ENCODE measurements at places on chromosomes 7 and 10.

GRCh38 chr10:35211390-35211789 lies 84.7 kb downstream of the CREM start:
- DNase-seq = no peak

GRCh38 chr10:33201971-33202370 lies 132.5 kb downstream of the NRP1 start:
- no peak for DNase-seq

GRCh38 chr10:66538371-66538770 lies 387.5 kb upstream of the LRRTM3 start:
- DNase-seq = no peak

GRCh38 chr10:95355301-95355700 lies 64.5 kb upstream of the PDLIM1 start:
- no peak for DNase-seq

- DNase-seq = no peak
Measured at GRCh38 chr10:2111965-2112364, 374.6 kb upstream of the ADARB2 start.

DNA sequence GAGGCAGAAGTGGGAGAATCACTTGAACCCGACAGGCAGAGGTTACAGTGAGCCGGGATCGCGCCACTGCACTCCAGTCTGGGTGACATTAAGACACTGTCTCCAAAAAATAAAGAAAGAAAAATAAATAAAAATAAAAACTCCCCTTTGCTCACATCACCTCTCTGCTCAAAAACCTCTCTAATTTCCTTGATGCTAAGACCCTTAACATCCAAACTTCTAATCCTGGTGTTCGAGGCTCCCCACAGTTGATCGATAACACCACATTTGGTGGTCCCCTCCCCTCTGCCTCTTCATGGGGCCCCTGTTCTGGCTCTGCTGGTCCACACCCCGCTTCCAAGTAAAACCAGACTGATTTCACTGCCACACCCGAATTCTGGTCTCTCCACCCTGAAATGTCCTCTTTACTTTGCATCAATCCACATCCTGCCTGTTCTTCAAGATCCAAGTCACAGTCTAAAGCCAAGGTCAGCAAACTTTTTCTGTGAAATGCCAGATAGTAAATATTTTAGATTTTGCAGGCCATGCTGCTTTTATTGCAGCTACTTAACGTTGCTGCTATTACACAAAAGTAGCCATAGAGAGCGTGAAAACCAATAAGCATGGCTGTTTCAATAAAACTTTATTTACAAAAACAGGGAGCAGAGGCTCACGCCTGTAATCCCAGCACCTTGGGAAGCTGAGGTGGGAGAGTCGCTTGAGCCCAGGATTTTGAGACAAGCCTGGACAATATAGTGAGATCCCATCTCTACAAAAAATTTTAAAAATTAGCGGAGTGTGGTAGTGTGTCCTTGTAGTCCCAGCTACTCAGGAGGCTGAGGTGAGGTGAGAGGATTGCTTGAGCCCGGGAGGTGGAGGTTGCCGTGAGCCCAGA lies 11.8 kb downstream of the MOSPD3 start:
- DNase-seq = no peak

DNA sequence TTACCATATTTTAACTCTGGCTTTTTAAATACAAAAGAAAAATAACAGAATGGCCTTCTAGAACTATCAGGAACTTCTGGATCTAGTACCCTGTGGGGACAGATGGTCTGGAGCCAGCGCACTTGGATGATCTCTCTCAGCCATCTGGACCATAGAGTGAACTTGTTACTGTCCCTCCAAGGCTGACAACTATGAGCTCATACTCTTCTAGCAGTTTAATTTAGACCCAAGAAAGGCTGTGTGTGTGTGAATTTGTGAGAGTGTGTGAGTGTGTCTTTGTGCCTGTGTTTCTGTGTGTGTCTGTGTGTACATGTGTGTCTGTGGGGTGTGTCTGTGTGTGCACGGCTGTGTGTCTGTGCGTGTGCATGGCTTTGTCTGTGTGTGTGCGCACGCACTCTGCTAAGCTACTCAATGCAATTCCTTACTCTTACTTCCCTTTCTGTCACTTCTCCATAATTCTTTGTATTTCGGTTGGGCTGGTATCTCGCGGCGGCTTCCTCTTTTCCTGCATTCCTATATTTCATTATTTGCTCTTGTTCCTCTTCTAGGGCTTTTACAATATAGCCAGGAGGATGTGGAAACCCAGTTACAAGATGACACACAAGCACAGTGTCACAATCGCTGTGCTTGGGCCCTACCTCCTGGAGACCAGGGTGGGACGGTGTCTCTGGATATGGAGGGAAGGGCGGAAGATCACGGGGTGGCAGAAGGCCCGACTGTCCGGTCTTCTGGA lies 51.9 kb downstream of the IKZF1 start:
- no peak for DNase-seq

GRCh38 chr10:92640107-92640506 lies 47.2 kb downstream of the KIF11 start:
- no peak for DNase-seq

GRCh38 chr10:80409121-80409520 lies 770 bp downstream of the PRXL2A start:
- DNase-seq = no peak

DNA sequence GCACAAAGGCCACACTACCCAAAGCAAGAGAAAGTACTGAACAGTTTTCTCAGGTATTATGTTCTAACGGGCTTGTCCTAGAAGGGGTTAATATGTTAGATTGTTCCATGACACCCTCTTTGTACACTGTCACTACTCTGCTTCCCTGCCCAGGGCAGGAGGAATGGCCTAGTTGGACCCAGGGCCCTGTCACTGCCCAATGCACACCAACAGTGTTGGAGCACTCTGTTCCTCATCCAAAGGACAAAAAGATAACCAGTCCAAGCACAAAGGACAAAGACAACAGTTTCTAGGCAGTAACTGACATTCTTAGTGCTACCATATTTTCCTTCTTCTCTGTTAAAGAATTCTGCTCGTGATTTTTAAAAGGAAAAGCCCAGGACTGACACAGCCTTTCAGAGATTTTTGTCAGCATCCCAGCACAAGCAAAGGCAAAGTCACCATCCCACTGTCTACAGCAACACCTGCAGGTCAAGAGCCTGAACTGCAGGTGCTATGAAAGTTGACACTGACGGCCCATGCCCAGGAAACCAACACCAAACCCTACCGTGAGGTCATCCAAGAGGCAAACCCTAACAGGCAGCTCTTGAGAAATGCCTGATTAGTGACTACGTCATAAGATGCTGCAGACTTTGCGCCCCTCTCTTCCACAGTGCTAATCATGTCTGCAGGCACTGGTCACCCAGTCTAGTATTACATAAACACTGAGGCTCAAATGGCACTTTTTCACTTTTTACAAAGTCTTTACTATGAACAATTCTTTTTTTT lies 13.2 kb downstream of the NUDCD3 start:
- peak; percentile 77 for DNase-seq

DNA sequence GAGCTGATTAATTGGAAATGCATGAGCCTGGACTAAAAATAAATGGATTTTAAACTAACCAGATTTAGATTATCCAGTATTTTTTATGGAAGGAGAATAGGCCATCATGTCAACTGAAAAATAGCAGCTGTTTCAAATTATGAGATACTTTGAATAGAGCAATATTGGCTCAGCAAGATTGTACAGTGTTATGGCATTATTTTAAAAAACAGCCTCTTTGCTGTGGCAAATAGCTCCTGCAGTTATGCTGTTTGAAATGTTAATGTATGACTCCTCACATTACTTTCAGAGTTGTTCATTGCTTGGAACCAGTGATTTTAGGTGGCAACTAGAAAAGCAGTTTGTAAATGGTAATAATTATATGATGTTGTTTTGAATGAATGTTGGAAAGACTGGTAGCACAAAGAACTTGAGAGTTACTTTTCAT lies 244.5 kb downstream of the KIAA1217 start:
- no peak for DNase-seq

- DNase-seq = no peak
Measured at GRCh38 chr10:122290833-122291532, 19.9 kb downstream of the BTBD16 start.

- DNase-seq = no peak
Measured at GRCh38 chr7:98212532-98213041, 1.3 kb downstream of the BHLHA15 start.

DNA sequence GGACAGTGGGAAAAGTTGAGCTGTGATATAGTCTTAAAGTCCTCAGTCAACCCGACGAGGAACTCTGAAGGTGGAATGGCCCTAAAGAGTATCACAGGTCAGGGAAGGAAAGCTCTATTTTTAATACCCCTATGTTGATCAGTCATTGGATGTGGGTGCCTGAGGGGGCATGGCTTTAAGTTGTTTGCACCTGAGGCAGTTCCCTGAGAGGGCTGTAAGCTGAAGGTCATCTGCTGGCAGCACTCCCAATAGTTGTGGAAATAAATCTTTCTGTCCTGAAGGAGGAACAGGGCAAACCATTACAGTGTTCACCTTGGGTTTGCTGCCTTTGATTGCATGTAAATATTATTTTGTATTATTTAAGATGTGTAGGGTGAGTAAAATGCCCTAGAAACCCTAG lies 17.8 kb upstream of the C1GALT1 start:
- DNase-seq = no peak

GRCh38 chr7:107262857-107263256 lies 94.1 kb downstream of the HBP1 start:
- DNase-seq = no peak
